Stimulated activated naive CD4-positive, alpha-beta T cell treated with Interleukin-2 at 50 U/mL for 16 hours (primary cell): ENCODE measurements at places on chromosomes 11 and 22.

GRCh38 chr11:8323161-8323935 is 59.7 kb upstream of the LMO1 start:
- DNase-seq = no peak

GRCh38 chr11:110445437-110445836 is 15.7 kb downstream of the FDX1 start:
- no peak for DNase-seq

- no peak for DNase-seq
These were observed 9.3 kb downstream of the TTLL8 start for GRCh38 chr22:50048836-50049235.

DNA sequence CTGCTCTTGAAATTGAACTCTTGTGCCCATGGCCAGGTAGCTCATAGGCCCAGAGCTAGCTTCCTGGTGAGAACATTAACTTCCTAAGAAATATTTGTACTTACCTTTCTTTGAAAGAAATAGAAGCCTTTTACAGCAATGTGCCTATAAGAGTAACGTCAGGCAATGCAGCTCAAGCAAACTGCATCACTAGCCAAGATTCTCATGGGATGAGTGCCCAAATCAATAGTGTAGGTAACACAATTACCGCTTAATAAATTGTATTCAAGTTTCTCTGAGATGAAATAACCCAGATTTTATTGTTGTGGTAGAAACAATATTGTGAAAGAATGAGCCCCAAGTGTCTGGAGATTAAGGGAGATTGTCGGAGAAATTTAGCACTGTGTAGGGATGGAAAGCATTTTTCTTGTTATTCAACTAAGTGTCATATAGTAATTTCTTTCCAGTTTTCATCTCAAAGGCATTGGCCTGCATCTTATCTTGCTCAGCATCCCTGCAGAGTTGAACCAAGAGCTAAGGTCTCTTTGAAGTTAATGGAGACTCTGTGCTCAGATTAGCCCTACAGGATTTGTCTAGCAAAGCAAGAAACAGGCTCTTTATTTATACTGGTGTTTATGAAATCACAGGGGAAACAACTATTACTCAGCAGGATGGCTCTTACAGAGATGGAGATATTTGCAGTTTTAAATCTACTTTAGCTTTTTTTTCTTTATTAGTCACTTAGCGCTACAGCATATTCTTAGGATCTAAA is 321.0 kb upstream of the PDGFD start:
- no peak for DNase-seq

DNA sequence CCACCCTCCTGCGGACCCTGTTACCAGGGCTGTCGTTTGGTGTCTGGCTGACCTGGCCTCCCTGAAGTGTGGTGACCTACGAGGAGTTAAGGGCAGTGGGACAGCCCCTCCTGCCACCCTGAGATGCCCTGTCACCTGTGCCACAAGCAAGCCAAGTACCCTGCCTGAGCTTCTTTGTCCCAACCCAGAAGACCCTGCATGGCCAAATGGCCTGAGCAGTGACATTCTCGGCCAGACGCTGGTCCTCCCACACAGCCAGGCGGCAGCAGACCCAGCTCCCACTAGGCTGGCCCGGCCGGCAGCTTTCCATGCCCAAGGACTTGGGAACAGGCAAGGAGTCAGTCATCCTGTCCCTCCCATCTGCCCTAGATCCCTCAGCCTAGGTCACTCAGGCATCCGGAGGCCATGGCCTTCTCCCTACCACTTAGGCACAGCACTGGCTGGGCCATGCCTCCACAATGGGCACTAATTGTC is 7.6 kb downstream of the ARVCF start:
- no peak for DNase-seq

GRCh38 chr11:129034001-129034400 is 91.3 kb upstream of the TP53AIP1 start:
- DNase-seq = no peak

DNA sequence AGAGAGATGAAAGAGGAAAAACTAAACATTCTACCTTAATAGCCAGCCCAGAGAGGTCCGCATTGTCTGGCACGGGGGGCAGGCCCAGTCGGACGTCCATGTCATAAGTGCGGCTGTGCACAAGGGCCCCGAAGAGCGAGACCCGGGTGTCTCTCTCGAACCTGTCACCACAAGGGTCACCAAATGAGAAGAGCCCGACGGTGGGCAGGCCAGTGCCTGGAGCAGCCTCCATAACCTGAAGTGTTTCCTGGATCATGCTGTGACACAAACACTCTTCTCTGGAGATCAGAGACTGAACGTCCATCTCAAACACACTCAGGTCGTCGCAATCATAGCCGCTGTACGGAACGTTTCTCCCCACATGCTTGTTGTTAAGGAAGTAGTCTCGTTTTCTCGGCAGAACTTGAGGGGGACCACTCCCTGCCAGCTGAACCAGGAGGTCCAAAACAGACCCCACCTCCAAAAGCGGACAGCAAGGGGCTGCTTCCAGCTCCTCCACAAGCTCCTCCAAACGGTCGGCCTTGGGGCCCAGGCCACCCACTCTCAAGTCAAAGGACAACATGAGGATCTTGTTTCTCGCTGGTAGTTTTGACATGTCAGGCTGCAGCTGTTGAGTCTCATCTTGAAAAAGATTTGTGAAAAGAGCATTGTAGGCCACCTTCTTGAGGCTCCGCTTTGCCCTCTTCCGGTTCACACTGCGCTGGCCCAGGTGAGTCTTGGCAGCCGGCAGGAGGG is 971 bp downstream of the TUBGCP6 start:
- no peak for DNase-seq

DNA sequence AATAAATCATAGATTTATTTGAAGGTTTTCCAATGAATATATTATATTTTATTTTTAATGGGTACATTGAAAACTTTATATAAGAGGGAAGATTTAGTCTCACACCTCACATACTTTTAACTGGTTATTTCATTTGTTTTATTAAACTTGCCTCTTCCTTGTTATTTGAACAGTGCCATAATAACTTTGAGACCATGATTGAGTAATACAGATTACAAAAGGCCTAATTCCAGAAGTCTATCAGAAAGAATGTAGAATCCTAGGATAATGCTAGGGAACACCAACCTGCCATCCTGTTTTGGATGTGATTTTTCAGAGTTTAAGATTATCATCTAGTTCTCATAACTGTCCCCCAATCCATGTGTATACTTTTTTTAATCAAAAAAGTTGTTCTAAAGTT is 102.7 kb upstream of the BIRC3 start:
- DNase-seq = no peak

- DNase-seq = no peak
These were observed 7.4 kb upstream of the PELI3 start for GRCh38 chr11:66459138-66459778.

DNA sequence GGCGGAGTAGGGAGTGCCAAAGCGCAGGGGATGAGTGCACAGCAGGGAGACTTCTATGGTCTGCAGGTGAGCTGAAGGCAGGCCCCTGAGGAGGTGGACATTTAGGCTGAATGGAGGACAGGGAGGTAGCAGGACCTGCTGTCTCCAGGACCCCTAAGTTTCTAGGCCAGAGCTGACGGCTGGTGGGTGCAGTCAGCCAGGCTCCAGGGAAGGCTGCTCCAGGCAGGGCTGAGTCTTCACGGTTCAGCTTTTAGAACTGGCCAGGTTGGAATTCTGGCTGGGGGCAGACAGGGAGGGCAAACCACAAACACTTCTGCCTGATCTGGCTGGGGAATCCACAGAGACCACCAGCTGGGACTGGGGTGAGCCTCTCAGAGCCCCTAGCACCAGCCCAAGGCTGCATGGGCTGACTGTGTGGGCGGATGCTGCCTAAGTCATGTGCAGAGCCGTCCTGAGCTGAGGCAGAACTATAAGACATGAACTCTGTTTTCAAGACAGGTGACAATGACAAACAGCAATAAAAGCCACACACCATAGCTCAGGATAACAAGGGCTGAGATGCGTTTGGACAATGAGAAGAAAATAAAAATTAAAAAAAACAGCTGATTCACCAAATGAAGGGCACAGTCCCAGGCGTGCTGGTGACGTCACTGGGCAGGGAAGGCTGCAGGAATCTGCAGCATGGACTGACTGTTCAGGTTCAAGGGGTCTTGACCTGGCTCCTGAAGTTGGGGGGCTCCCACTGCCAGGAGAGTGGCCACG is 10.4 kb upstream of the MALAT1 start:
- DNase-seq = no peak

DNA sequence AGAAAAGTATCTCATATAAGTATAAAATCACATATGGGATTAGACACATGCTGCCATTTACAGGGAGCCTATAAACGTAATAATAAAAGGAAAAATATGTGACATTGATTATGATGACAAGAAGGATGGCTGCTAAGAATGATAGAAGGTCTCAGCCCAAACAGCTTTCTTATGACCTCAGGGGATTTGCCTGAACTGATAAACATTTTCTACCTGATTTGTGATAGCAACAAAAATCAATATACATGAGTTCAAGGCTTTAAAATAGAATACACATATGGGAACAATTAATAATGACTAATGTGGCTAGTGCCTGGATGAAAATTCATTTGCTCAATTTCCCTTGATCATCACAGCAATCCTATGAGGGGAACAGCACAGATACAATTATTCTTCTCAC is 636.8 kb upstream of the CCDC90B start:
- no peak for DNase-seq

GRCh38 chr11:130904380-130904779 is 11.9 kb downstream of the SNX19 start:
- DNase-seq = no peak

DNA sequence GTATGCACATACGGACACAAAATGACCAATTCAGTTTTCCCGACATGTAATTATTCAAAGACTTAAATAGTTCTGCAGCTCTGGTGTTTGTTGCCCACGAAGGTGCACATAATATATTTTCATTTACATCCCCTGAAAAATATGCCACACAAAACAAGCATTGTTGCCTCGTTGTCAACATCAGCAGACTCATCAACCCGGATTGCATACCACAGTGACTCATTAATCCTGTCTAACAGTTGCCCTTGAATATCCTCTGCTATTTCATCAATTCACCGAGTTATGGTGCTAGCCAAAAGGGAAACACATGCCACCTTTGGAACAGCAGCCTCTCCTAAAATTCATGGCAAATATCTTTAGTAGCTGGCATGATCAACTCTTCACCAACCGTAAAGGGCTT is 582.2 kb downstream of the LRRC4C start:
- no peak for DNase-seq

GRCh38 chr11:12472401-12473005 is 95.1 kb downstream of the PARVA start:
- DNase-seq = no peak

DNA sequence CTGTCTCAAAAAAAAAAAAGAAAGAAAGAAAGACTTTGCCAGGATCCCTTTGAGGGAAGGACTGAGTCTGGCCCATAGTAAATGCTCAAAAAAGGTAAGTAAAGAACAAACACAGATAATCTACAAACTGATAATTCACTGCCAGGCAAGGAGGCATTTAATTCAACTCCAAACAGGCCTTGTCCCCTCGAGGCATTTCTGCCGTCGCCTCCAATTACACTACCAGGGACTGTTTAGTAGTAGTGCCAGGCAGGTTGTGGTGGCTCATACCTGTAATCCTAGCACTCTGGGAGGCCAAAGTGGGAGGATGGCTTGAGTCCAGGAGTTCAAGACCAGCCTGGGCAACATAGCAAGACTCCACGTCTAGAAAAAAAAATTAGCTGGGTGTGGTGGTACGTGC is 43.7 kb downstream of the PC start:
- DNase-seq = no peak

DNA sequence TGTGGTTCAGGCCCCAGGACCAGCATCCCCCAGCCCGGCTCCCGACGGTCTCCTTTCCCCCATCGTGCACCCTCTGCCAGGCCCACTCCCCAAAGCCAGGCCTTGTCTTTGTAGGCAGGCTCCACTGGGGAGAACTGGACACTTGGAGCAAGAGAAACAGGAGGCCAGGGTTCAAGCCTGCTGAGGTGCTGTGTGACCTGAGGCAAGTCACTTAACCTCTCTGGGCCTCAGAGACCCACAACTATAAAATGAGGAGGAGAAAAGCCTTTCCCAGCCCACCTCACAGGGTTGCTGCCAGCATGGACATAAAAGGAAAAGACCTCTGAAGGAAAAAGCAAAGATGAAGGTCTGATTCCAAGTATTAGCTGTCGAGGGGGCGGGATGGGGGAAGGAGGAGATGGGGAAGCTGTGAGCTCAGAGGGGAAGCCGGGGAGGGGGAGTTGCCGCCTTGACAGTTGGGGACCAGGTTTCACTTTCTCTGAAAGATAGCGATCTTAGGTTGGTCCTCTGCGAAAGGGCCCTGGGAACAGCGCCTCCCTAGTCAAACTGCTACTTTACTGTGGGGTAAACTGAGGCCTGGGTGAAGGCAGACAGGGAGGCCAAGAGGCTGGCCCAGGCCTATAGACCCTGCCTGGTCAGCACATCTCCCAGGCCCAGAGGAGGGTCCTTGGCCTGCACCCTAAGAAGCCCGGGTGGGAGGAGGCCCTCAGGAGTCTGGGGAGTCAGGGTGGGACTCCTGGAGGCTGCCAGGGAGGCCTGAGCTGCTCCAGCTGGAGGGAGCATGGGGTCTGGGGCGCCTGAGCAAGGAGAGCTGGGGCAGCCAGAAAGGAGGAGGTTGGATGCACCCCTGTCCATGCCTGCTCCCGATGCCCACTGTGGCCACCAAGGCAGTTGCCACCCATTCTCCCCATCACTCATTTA is 991 bp upstream of the OSM start:
- DNase-seq = peak; percentile 18

GRCh38 chr11:94111660-94112059 is 17.0 kb upstream of the PANX1 start:
- DNase-seq = no peak

DNA sequence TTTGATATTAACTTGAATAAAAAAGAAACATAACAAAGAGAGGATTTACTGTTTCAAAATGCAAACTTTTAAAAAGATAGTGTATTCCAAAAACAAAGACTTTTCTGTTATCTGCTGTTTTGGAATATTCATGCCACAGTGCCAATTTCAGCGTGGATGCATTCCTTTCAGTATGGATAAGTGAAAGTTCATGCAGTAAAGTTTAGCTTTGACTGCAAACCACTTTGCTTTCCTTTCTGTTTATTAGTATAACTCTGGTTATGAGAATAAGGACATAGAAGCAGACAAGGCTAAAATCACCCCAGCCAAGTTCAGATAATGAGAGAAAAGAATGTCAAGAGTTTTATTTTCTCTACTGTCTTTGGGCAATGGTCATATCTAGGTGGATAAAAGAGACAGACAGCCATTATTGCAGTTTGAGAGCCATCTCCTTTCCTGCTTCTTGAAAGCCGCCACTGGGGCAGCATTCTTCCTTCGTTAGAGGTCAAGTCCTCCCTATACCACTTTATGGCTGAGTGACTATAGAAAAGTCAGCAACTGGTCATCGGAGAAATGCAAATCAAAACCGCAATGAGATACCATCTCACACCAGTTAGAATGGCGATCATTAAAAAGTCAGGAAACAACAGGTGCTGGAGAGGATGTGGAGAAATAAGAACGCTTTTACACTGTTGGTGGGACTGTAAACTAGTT is 82.4 kb upstream of the BLID start:
- no peak for DNase-seq

GRCh38 chr11:7160814-7161489 is 72.2 kb downstream of the RBMXL2 start:
- no peak for DNase-seq

DNA sequence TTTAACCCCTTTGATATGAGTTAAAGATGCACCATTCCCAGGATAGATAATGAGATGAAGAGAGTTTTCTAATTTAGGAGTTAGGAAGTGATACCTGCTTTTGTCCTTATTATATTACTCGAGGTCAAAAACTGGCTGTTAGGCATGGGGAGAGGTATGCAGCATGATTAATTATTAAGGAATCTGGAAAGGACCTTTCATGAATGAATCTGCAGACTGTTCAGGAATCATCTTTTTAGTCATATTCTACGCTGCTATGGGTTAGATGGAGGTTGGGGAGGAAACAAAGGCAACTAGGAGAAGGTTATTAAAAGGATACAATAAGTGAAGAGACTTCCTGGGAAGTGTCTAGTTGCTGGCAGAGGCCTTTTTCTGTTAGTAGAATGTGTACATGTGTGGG is 492.4 kb upstream of the CCDC90B start:
- DNase-seq = no peak
